ENCODE measurements at places on chromosomes 13 and 19. TPM values are rescaled to one million over a fixed set of nuclear protein-coding genes. Genes with fewer than 3 reads are reported as not detected.
A peak's percentile ranks its signal among the peaks of the same experiment; 100 is the strongest.

Gene FPR1
- total RNA-seq: 0.18 TPM

DNA sequence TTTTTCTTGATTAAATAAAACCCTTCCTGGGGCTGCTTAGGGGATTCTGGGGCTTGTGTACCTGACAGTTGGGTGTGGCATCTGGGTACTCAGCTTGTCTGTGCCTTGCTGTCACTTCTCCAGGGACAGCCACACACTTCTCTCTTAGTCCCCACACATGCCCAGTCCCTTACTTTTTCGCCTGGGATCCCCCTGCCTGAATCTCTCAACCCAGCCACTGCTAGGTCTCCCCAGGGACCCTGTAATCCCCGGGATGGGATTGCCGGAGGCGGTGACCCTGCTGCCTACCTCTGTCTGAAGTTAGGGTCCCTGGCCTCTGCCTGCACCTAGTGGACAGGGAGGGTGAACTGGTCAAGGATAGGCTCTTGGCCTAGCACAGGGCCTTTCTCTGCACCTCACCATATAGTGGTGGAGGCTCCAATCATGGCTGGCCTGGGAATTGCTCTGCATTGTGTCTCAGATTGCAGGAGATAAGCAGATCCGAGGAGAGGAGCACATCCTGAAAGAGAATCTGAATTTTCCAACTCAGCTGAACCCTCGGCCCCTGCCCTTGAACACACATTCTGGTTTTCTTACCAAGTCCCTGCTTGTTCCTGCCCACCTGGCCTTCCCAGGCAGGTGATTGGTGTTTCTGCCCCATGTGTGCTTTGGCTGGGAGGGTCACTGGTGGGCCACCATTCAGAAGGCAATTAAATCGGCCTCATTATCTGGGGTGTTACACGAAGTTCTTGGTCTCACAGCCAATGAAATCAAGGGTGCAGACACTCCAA, 8.7 kb upstream of the ZNF492 start:
- DNase-seq: no peak

GRCh38 chr13:44052780-44053184, 173.1 kb downstream of the LACC1 start:
- DNase-seq: no peak

Gene VN1R2
- not detected for total RNA-seq

Gene CEBPA
- total RNA-seq: 0.49 TPM

- no peak for DNase-seq
These were observed 674.5 kb downstream of the PCDH17 start for GRCh38 chr13:58306062-58306461.

Gene CEACAM8
- total RNA-seq: not detected

Gene CCDC169
- total RNA-seq: 12.6 TPM

GRCh38 chr13:110344320-110344719, 37.2 kb downstream of the COL4A2 start:
- no peak for DNase-seq

Gene NANOS3
- not detected for total RNA-seq

Gene WDR62
- 32.8 TPM for total RNA-seq

GRCh38 chr13:26614721-26615120, 57.2 kb downstream of the WASF3 start:
- no peak for DNase-seq

DNA sequence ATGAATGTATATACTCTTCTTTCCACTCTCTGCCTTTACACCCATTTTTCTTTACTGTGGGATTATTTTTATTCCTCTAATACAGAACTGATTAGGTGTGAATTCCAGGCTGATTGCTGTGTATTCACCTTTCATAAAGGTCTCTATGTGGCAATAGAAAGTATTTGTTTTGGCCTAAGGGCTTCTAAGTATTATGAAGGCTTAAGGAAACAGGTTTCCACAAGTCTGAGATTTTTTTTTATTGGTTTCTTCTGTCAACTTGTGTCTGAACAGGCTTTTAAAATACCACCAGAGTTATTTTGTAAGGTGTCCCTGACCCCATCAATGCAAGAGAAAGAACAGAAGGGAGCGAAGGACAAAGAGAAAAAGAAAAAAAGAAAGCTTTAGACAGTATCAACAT, 1102.0 kb upstream of the SPRY2 start:
- no peak for DNase-seq

Gene COL5A3
- not detected for total RNA-seq

- DNase-seq: no peak
These were observed 98.3 kb downstream of the ELF1 start for GRCh38 chr13:40920826-40921225.

- no peak for DNase-seq
These were observed 16.0 kb downstream of the TMEM272 start for GRCh38 chr13:51828730-51829567.

- no peak for DNase-seq
These were observed 208.0 kb downstream of the SPRY2 start for GRCh38 chr13:80132741-80133601.

GRCh38 chr13:93794197-93794885, 567.7 kb downstream of the GPC6 start:
- DNase-seq: no peak

- no peak for DNase-seq
These were observed 717.9 kb downstream of the DIAPH3 start for GRCh38 chr13:59445812-59446211.

- no peak for DNase-seq
These were observed 26.4 kb downstream of the GRTP1 start for GRCh38 chr13:113337556-113337955.

Gene ZNF682
- total RNA-seq: not detected

Gene MCF2L
- total RNA-seq: 0.18 TPM

- no peak for DNase-seq
These were observed 22.6 kb downstream of the PGPEP1 start for GRCh38 chr19:18362934-18363542.

Gene RDH8
- total RNA-seq: not detected

DNA sequence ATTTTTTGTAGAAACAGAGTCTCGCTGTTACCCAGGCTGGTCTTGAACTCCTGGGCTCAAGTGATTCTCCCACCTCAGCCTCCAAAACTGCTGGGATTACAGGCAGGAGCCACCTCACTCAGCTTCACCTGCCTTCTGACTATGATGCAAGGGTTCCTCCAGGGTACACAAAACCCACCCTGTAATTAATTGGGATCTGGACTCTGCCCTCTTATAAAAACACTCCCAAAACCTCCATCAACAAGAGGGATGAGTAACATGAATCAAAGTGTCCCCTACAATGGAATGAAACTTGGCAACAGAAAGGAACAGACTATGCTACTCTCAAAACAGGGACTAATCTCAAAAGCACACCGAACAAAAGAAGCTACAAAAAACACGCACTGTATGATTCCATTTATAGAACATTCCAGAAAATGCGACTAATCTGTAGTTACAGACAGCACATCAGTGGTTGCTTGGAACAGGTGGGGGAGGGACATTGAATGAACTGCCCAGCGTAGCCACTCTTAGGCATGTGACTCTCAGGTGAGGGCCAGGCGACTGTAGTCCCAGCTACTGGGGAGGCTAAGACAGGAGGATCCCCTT, 3.2 kb upstream of the PRR36 start:
- DNase-seq: no peak

DNA sequence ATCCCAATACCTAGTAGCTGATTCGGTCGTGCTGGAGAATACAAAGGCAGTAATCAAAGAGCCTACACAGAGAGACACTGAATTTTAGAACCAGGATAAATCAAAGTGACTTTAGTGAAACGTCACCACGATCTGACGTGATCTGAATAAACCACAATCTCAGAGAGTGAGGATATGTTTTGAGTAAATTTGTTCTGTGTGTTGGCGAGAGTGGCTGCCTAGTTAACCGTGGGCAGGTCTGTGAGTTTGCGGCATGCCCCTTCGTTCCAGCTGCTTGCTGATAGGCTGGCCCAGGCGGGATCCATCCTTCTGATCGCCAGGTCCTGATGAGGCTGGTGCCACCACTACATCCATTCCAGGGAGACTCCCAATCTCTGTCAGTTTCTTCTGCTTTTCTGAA, 40.4 kb downstream of the LRCH1 start:
- DNase-seq: no peak

- DNase-seq: peak; percentile 15
These were observed 4.0 kb downstream of the TPGS1 start for GRCh38 chr19:511101-511851.

Measured in K562 (cell line).